ENCODE measurements at places on chromosomes 5 and 9. TPM values are rescaled to one million over a fixed set of nuclear protein-coding genes. Genes with fewer than 3 reads are reported as not detected.

Gene SVEP1
- total RNA-seq = 5.3 TPM

Gene GRM6
- 0.16 TPM for total RNA-seq

Gene ZNF189
- total RNA-seq = 56.5 TPM

Gene RASEF
- 0.31 TPM for total RNA-seq

Gene ZFP37
- 27.8 TPM for total RNA-seq

Gene RANBP3L
- 14.7 TPM for total RNA-seq

Gene LHX3
- total RNA-seq = not detected

Gene MARCOL
- total RNA-seq = not detected

Gene HMCN2
- not detected for total RNA-seq

Gene LCN9
- total RNA-seq = not detected

Gene PCDHGB2
- 8.3 TPM for total RNA-seq

Gene SLCO6A1
- 0.94 TPM for total RNA-seq

Gene SCGB3A2
- not detected for total RNA-seq

GRCh38 chr9:96555567-96556386 lies 63.9 kb downstream of the CDC14B start:
- DNase-seq = no peak

DNA sequence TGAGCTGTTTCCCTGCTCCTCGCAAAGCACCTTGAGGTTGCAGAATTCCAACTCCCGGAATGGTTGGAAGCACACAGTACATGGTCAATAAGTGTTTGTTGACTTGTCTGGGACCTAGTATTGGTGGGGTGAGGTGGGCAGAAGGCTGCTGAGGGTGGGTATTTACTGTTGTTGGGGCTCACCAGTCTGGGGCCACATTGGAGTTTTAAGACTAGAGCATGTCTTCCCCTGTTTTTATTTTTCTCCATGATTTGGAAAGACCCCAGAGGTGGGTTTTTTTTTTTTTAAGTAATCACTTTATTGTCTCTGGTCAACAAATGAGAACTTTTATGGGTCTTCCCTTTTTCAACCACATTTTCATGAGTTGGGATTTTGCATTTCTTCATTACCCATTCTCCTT lies 55.1 kb downstream of the IRF1 start:
- no peak for DNase-seq

DNA sequence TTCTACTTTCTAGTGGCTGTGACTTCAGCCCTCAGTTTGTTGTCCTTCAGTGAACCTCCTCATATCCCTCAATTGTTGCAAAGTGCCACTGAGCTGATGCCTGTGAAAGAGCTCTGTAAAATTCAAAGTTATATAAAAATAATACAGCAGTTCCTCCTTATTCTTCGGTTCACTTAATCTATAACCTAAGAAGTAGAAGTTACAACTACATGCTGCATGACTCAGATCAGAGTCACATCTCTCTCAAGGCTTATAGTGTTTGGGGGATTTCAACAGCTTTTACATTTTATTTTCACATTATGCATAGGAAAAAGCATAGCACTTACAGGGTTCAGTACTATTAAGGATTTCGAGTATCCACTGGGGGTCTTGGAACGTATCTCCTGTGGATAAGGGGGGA lies 25.1 kb upstream of the GCNT1 start:
- no peak for DNase-seq

- DNase-seq = peak; percentile 96
Observed at GRCh38 chr9:128066713-128067644, at the start of gene NAIF1. NAIF1 (minus strand) TSS chr9:128067320; CDS start chr9:128067101, 219 bp downstream.

DNA sequence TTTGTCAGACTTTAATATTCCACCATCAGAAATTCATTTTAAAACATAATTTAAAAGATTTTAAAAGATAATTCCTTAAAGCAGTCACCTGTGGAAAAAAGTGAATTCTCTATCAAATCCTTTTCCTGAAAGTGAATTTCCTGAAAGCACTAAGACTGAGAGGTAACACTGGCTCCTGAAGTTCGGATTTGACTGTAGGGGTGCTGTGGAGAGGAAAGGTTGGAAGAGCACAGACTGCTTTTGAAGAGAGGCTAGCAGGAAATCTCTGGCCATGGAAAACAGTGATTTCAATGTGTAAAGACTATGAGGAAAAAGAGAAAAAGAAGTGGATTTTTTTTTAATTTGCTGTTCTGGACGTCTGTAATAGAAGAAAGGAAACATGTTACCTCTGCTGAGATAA lies 35.7 kb upstream of the TMEM161B start:
- DNase-seq = no peak

DNA sequence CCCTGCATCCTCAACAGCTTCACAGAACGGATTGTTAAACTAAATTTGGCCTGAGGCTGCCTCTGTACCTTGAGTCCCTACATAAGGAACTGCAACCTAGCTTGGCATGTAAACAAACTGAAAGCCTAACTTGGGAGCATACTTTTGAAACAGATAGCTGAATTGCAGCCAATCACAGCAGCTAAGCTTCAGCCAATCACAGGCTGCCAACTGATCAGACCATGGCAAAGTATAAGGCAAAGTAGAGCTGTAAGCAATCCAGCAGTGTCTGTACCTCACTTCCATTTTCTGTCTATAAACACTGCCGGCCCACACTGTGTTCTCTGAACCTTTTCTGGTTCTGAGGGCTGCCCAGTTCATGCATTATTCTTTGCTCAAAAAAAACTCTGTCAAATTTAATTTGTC lies 8.9 kb upstream of the ZNF483 start:
- DNase-seq = no peak

GRCh38 chr9:88433583-88434255 lies 45.5 kb downstream of the SPIN1 start:
- DNase-seq = no peak

DNA sequence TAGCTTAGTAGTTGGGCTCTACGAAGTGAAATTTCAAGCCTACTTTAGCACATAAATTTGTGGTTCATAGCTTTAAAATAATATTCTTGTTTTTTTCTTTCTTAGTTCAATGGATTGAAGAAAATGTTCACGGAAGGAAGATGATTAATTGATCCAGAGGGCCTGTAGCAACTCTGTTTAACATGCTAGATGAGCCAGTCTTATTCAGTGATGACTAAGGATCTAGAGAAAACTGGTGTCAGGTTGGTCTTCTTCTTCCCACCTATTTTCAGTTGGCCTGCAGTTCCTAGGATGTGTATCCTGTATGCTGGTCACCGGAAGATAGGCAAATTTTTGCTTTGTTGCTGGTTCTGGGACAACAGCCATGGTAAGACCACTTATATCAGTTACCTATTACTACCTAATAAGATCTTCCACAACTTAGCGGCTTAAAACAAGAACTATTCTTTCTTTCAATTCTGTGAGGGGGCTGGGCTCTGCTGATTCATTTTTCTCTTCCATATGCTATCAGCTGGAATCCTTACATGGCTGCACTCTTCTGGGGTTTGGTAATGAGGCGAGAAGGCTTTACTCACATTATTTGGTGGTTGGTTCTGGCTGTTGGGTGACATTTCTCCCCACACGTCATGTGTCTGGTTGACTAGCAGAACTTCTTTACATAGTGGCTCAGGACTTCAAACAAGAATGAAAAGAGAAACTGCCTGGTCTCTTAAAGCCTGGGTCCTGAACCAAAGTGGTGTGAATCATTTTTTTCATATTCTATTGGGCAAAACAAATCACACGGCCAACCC lies 182.7 kb upstream of the ACTBL2 start:
- no peak for DNase-seq

GRCh38 chr9:130556396-130557076 lies 22.8 kb upstream of the FUBP3 start:
- DNase-seq = no peak

GRCh38 chr5:14700478-14701436 lies 36.2 kb downstream of the OTULIN start:
- DNase-seq = no peak

GRCh38 chr9:116574027-116574679 lies 113.0 kb upstream of the TRIM32 start:
- DNase-seq = no peak

GRCh38 chr5:37494756-37495155 lies 115.6 kb downstream of the WDR70 start:
- DNase-seq = no peak

DNA sequence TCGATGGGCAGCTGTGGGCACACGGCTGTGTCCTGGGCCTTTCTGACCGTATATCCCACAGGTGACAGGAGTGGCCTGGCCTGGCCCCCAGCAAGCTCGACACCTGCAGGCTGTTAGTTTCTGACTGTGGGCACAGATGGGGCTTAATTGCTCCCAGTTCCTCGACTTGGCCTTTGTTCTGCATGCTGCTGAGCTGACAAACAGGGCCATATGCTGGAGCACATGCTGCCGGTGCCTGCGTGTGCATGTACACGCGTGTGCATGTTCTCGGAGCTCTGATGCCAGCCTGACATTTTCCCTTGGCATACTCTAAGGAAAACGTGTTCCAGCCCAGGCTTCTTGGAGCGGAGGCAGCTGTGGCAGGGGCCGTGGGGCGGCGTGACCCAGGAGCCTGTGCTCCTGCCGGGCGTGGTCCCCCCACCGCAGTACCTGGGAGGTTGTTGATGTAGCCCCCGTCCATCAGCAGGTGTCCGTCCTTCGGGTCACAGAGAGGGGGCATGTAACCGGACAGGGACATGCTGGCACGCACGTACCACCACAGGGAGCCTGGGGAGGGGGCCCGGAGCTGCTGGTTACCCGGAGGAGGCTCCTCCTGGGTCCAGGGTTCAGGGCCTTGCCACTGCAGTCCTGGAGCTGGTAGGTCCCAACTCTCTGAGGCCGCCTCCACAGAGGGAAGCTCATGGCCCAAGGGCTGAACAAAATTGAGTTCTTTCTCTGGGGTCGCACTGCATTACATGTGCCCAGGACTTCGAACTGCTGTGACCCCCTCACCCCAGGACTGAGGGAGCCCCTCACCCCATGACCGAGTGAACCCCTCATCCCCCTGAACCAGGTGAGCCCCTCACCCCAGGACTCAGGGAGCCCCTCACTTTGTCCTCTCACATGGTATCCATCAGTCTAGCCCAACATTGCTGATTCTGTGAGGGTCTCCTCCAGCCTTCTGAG lies 4.1 kb upstream of the NSMF start:
- no peak for DNase-seq

DNA sequence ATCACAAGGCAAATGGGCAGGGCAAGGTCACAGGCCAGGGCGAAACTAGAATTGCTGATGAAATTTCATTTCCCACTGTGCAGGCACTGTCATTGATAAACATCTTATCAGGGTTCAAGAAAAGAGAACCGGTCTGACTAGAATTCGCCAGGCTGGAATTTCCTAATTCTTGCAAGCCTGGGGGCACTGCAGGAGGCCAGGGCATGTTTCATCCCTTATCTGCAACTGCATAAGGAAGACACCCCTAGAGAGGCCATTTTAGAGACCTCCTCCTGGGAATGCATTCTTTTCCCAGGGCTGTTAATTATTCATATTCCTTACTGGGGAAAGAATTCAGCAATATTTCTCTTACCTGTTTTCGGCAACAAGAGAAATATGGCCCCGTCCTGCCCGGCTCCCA lies 266.2 kb upstream of the CYLC2 start:
- no peak for DNase-seq

- DNase-seq = no peak
Observed at GRCh38 chr5:173581408-173582215, 34.8 kb downstream of the BOD1 start.

DNA sequence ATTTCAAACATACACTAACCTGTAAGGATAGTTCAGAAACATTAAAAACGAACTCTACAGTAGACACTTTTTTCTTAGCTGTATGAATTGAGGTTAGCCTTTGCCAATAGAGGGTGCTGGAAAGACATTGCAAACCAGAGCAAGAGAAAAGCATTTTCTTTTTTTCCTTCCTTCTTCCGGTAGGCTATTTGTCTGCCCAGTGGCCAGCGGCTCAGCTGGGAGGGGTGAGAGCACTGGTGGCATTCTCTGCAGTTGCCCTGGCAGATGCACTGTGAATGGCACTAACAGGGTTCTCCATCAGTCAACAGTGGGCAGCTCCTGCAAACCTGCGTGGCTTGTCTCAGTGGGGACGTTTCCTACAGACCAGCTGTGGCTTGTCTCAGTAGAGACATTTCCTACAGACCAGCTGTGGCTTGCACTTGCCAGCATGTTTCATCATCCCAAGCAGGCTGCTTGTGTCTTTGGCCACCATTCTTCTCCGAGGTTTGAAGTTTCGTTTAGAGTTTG lies 984.5 kb upstream of the CDH18 start:
- DNase-seq = peak; percentile 5

- no peak for DNase-seq
Observed at GRCh38 chr5:158235159-158235547, 376.2 kb upstream of the CLINT1 start.

GRCh38 chr5:134932508-134932907 lies 27.6 kb downstream of the PCBD2 start:
- no peak for DNase-seq

GRCh38 chr5:77851176-77852067 lies 75.3 kb upstream of the TBCA start:
- no peak for DNase-seq

GRCh38 chr9:124394596-124394995 lies 20.6 kb downstream of the PSMB7 start:
- no peak for DNase-seq

DNA sequence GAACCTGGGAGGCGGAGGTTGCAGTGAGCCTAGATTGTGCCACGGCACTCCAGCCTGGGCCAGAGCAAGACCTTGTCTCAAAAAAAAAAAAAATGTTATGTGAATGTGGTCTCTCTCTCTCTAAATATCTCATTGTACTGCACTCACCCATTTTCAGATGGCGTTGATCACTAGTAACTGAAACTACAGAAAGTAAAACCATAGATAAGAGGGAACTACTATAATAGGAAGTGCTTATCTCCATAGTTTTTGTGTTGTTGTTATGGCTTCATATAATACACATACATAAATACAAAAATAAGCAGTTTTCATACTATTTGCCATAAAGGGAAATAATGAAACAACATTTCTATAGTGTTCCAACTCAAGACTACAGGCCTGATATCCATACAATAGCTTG lies 9.1 kb downstream of the IL31RA start:
- no peak for DNase-seq

DNA sequence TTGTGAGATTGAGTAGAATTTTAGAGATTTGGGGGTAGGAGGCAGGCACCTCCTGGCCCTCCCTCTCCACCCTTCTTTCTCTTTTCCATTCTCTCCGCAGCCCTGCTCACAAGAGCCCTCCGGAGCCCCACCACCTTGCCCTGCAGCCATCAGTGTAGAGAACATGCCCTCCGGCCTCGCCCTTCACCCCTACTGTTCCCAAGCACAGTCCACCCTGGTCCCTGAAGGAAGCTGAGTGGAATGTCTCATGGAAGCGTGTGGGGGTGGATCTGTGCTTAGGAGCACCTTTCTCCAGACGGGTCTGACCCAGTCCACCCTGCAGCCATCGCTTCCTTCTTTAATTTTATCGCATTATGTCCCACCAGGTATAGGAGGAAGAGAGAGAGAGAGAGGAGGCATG lies 267.1 kb downstream of the NSG2 start:
- DNase-seq = no peak

- DNase-seq = no peak
Observed at GRCh38 chr9:124251605-124252378, 6.0 kb upstream of the NEK6 start.
